ENCODE measurements at places on chromosomes 4 and X.

DNA sequence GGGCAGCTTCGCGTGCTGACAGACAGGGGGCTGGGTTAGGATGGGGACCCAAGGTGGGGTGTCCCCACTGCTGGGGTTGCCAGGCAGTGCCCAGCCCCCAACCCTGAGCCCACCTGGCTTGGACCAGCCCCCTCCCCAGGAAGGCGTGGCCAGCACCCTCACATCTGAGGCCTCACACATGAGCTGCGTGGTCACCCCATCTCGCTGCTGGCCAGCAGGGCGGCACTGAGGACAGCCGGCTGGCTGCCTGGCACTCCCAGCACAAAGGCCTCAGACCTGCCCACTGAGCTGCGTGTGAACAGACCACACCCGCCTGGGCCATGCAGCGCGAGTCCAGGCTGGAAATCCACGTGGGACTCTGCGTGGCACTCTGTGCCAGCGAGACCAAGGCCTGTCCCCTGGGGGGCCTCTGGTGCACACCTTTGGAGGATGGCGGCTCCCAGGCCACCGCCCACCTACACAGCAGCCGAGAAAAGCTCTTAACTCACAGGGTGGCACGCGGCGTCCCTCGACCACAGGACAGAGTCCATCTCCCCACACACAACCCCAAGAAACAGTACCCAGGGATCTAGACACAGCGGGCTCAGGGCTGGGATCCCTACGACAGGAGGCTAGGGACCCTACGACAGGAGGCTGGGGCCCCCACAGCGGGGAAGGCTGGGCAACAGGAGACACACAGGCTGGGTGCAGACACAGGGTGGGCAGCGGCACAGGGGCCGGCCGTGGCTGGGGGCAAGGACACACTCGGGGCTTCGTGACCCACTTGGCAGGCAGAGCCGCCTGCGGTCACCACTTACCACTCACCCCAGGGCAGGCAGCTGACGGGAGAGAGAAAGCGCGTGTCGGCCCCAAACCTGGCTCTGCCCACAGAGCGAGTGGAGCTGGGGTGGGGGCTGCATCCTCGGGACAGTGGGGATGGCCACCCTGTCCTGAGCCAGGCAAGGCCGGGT, 9.8 kb downstream of the DGKQ start:
- H3K36me3 ChIP-seq: peaks cover 29% of the 10 kb centered on the region
- no peaks in the 10 kb centered on the region for H3K4me1 ChIP-seq
- H3K27ac ChIP-seq: no peak overlapping the region
- no peaks in the 10 kb centered on the region for H3K27me3 ChIP-seq
- no peak for DNase-seq

DNA sequence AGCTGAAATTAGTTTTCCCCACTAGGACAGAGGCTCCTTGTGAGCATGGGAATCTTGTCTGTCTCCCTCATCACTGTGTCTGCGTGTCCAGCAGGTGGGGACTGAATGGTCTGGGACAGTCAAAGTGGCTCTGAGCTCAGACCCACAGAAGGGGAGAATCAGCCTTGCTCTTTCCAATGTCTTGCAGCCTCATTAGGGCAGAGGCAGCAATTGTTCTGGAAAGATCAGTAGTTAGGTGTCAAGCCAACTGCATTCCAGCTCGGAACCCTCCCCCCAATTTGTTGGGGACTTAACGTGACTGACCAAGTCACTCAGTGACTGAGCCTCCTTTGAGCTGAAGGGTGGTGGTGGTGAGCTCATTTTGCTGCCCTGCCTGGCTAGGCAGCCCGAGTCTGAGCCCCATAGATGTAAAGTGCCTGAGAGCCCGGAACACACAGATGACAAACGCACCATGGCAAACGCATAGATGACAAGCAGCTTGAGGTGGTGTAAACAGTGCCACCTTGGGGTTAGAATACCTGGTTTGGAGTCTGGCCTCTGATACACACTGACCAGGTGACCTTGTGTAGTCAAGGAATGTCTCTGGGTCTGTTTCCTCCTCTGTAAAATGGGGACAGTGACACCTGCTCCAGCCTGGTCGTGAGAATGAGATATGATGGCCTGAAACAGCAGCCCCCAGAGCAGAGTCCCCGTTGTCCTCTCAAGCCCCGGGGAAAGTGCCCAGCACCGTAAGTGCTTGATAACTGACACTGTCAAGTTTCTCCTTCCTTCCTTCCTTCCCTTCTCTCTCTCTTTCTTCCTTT, 2.7 kb upstream of the SORCS2 start:
- H3K27me3 ChIP-seq: no peaks in the 10 kb centered on the region
- H3K27ac ChIP-seq: no peak overlapping the region
- no peak for DNase-seq
- no peaks in the 10 kb centered on the region for H3K36me3 ChIP-seq

DNA sequence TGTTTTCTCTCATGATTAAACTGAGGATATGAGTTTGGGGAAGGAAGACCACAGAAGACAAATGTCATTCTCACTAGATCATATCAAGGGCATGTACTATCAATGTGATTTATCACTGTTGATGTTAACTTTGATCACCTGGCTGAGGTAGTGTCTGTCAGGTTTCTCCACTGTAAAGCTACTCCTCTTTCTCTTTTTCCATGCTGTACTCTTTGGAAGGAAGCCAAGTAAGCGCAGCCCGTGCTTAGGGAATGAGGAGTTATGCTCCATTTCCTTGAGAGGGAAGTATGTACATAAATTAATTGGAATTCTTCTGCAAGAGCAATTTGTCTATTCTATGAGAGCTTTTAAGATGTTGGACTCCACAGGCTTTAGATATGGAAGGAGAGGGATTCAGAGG, 4.0 kb upstream of the KANTR start:
- H3K27ac ChIP-seq: no peak overlapping the region
- H3K4me1 ChIP-seq: peaks cover 2% of the 10 kb centered on the region
- DNase-seq: no peak
- H3K27me3 ChIP-seq: no peaks in the 10 kb centered on the region
- H3K36me3 ChIP-seq: peaks cover 19% of the 10 kb centered on the region

DNA sequence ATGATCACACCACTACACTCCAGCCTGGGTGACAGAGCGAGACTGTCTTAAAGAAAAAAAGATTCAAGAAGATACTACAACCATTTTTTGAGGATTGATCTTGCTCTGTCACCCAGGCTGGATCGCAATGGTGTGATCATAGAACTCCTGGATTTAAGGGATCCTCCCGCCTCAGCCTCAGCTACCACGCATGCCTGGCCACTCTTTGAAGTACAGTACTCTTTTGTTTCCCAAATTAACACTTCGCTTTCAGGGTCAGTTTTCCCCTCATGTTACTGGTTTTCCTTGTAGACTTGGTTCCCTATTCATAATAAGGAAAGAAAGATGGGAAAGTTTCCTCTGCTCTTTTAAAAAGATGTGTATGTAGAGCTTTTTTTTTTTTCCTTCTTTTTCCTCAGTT, 34.3 kb downstream of the FHIP1A start:
- H3K4me1 ChIP-seq: no peaks in the 10 kb centered on the region
- H3K27me3 ChIP-seq: no peaks in the 10 kb centered on the region
- no peak overlapping the region for H3K4me3 ChIP-seq

DNA sequence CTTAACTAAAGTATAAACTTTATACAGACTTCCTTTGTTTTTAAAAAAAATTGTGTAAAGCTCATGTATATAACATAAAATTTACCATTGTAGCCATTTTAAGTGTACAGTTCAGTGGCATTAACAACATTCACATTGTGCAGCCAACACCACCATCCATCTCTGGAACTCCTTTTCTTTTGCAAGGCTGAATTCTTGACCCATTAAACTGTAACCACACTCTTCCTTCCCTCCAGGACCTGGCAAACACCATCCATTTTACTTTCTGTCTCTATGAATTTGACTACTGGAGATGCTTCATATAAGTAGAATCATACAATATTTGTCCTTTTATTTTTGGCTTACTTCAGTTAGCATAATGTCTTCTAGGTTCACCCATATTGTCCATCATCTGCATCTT, 104.7 kb downstream of the RASL11B start:
- H3K36me3 ChIP-seq: no peaks in the 10 kb centered on the region
- no peak for DNase-seq
- H3K4me3 ChIP-seq: no peak overlapping the region

DNA sequence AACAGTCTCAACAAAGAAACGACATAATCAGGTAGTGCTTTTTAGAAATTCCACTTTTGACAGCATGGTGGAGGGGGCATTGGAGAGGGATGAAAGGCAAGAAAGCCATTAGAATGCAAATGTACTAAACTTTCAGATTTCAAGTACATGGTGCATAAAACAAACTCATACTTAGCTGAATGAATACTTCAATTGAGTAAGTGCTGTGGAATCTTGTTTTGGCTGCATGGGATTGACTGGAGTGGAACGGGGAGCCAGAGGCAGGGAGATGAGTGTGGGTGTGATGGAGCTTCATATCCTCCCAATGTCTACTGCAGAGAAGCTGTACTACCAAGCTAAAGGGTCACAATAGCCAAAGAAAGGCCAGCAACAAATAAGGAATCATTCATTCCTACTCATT, 52.4 kb downstream of the USP46 start:
- no peak overlapping the region for H3K27ac ChIP-seq
- H3K36me3 ChIP-seq: peaks cover 13% of the 10 kb centered on the region
- H3K4me1 ChIP-seq: no peaks in the 10 kb centered on the region
- DNase-seq: no peak
- no peaks in the 10 kb centered on the region for H3K27me3 ChIP-seq

DNA sequence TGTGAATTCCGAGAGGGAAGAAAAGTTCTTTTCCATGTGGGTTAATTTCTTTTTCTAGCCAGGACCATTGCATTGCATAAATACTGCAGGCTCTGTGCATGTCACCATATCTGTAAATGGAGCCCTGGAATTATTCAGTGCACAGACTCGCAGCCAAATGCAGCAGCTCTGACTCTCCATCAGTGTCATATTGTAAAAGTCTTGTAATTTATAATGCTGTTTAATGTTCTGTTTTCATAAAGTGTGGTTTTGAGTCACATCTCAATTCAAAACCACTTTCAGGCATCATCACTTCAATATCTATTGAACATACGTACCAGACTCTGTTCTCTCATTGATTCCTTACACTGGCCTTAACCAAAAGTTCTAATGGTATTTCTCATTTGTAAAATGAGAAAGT, 193.9 kb upstream of the RPL34 start:
- no peaks in the 10 kb centered on the region for H3K4me1 ChIP-seq
- no peaks in the 10 kb centered on the region for H3K36me3 ChIP-seq
- H3K27ac ChIP-seq: no peak overlapping the region
- H3K27me3 ChIP-seq: no peaks in the 10 kb centered on the region
- DNase-seq: no peak

- H3K27ac ChIP-seq: no peak overlapping the region
- H3K4me3 ChIP-seq: no peak overlapping the region
- H3K27me3 ChIP-seq: no peaks in the 10 kb centered on the region
Observed at GRCh38 chr4:134935320-134935719, 733.7 kb upstream of the PABPC4L start.

DNA sequence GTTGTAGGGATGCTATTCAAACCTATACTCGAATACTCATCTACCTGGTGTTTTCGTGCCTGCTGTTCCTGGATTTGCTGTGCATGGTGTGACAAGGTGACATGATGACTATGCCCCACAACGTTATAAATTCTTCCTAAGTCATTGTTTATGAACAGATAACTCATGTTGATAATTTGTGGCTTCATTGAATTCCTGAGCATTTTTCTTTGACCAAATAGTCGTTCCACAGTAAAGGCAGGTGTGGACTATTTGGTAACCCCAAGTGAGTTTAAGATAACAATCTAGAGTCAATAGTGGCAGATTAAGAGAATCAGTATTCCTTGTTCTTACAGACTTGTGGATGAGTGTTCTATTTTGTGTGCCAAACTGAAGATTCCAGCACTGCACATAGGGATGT, 59.9 kb downstream of the SNX25 start:
- H3K27ac ChIP-seq: no peak overlapping the region
- no peak for DNase-seq
- no peaks in the 10 kb centered on the region for H3K27me3 ChIP-seq
- no peaks in the 10 kb centered on the region for H3K36me3 ChIP-seq
- H3K4me3 ChIP-seq: no peak overlapping the region
- no peaks in the 10 kb centered on the region for H3K4me1 ChIP-seq

DNA sequence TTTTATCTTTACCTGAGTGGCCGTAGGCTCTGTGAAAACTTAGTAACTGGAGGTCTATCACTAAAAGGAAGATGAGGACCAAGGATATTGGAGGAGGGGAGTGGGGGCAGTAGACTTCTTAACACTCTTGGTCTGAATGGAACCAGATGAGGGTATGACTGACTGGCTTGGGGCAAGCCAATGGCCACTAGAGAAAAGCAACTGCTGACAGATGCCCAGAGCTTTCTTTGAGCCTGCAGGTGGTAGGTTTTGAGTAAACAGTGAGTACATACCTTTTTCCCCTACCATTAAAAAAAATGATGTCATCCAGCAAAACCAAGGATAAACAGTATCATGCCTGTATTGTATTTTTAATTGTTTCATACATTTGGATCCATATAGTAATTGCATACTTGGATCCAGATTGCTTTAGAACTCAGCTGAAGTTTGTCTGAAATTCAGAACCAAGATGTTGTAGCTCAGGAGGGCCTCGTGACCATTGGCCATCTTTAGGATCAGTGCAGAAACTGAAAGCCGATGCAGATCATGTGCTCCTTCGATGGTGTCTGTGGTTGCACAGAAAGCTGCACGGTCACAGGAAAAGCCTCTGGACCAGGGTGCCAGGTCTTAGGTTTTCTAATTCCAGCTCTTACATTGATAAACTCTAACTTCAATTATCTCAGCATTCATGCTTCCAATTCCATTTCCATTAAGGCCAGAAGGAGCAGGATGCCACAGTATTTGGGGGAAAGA, 131.0 kb downstream of the PDGFRA start:
- peaks cover 2% of the 10 kb centered on the region for H3K27me3 ChIP-seq
- no peak overlapping the region for H3K4me3 ChIP-seq
- no peaks in the 10 kb centered on the region for H3K36me3 ChIP-seq
- no peak overlapping the region for H3K27ac ChIP-seq
- H3K4me1 ChIP-seq: no peaks in the 10 kb centered on the region
- no peak for DNase-seq

DNA sequence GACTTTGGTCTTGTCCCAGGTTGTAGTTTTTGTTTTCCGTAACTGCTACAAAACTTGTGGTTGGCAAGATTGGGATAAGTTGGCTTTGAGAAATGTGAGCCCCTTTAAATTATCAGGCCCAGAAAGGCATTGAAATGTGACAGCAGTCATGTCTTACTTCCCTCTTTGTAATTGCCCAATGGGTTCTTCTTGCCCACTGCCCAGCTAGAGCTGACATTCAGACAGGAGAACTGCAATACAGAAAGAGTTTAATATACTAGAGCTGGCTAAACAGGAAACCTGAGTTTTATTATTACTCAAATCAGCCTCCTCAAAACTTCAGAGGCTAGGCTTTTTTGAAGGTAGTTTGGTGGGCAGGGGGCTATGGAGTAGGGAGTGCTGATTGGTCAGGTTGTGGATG, 288.3 kb downstream of the ZNF674 start:
- DNase-seq: no peak
- no peaks in the 10 kb centered on the region for H3K36me3 ChIP-seq
- no peak overlapping the region for H3K4me3 ChIP-seq
- H3K27ac ChIP-seq: no peak overlapping the region
- no peaks in the 10 kb centered on the region for H3K4me1 ChIP-seq

GRCh38 chrX:39874202-39874816, 223.4 kb downstream of the BCOR start:
- peaks cover 21% of the 10 kb centered on the region for H3K4me1 ChIP-seq
- no peak overlapping the region for H3K27ac ChIP-seq
- H3K27me3 ChIP-seq: no peaks in the 10 kb centered on the region
- H3K36me3 ChIP-seq: no peaks in the 10 kb centered on the region

- H3K4me3 ChIP-seq: no peak overlapping the region
- no peaks in the 10 kb centered on the region for H3K36me3 ChIP-seq
- H3K27me3 ChIP-seq: no peaks in the 10 kb centered on the region
Observed at GRCh38 chr4:185782523-185782922, 29.5 kb downstream of the SORBS2 start.

GRCh38 chr4:8556341-8557150, 23.6 kb upstream of the GPR78 start:
- DNase-seq: no peak
- H3K27ac ChIP-seq: no peak overlapping the region
- no peaks in the 10 kb centered on the region for H3K36me3 ChIP-seq
- no peaks in the 10 kb centered on the region for H3K27me3 ChIP-seq
- no peaks in the 10 kb centered on the region for H3K4me1 ChIP-seq
- H3K4me3 ChIP-seq: no peak overlapping the region

Data from T-cell (primary cell).